Myocyte (in vitro differentiated cells): ENCODE measurements at places on chromosomes 4 and X. TPM values are rescaled to one million over a fixed set of nuclear protein-coding genes. Genes with fewer than 3 reads are reported as not detected.
A peak's percentile ranks its signal among the peaks of the same experiment; 100 is the strongest.

GRCh38 chr4:66357316-66357715 lies 687.0 kb upstream of the EPHA5 start:
- peak; percentile 85 for DNase-seq

GRCh38 chrX:19964017-19964710 lies 26.7 kb downstream of the BCLAF3 start:
- DNase-seq, result no peak

- DNase-seq, result no peak
Observed at GRCh38 chrX:14964500-14964899, 91.3 kb downstream of the MOSPD2 start.

The ARMCX1 gene
- total RNA-seq, result 101 and 135 TPM in 2 replicates

The CRLF2 gene
- not detected in 2 replicates for total RNA-seq

The NUDT10 gene
- total RNA-seq, result 0.42 and 0.62 TPM in 2 replicates

DNA sequence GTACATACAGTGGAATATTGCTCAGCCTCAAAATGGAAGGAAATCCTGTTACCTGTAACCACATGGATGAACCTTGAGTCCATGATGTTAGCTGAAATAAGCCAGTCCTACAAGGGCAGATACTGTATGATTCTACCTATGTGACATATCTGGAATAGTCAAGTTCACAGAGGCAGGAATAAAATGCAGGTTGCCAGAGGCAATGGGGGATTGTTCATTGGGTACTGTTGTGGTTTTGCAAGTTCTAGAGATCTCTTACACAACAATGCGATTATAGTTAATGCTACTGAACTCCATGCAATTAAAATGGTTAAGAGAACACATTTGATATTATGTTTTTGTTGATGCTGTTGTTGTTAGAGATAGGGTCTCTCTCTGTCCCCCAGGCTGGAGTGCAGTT lies 74.6 kb downstream of the SHROOM2 start:
- DNase-seq, result no peak

DNA sequence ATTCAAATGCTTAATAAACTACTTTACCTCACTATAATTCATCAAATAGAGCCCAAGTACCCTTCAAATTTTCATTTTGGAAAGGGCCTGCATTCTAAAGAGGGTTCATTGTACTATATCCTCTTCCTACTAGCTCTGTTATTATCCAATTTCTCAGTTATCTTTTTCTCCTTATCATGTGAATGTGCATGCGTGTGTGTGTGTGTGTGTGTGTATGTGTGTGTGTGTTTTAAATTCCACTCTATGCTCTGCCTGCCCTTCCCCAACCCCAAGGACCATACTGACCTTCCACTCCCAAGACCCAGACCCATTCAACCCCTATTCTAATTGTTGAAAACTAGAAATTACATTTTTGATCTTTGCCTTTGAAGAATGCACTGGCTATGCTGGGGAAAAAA lies 33.3 kb downstream of the CASK start:
- no peak for DNase-seq

- DNase-seq, result no peak
Observed at GRCh38 chr4:137668885-137669545, 136.7 kb upstream of the PCDH18 start.

DNA sequence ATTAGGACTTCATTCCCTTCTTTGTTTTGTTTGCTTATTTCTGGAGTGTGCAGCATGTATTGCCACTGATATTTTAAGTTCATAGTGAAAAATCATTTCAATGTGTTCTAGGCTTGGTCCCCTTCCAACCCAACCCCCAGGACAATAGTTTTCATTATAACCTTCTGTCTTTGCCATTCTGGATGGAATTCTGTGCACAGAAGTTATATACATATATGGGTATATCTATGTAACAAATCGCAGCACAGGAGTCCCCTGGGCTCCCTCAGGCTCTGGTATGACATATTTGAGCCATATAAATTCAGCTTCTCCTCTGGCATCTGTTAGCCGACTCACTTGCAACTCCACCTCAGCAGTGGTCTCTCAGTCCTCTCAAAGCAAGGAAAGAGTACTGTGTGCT lies at the start of gene TNMD:
TSS of gene TNMD (plus strand) at position 326 of the 400 bp plus-strand sequence. CDS start 83 bp downstream, outside the sequence.
- no peak for DNase-seq

The CCNA2 gene
- total RNA-seq, result 1.3 and 1.8 TPM in 2 replicates

DNA sequence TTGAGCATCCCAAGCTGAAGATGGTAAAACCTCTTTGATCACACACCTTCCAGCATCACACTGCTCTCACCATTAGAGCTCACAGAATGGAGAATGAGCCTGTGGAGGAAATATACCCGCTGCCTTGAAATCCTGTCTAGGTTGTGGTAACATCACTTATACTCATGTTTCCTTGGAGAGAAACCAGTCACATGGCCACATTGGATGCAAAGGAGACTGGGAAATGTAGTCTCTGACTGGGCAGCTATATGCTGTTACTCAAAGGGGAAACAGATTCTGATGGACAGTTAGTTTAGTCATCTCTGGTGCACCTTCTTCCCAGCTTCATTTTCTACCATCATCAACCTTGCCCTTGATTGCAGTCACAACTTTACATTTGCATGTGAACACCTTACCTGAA lies 286.3 kb downstream of the ANKRD50 start:
- no peak for DNase-seq

DNA sequence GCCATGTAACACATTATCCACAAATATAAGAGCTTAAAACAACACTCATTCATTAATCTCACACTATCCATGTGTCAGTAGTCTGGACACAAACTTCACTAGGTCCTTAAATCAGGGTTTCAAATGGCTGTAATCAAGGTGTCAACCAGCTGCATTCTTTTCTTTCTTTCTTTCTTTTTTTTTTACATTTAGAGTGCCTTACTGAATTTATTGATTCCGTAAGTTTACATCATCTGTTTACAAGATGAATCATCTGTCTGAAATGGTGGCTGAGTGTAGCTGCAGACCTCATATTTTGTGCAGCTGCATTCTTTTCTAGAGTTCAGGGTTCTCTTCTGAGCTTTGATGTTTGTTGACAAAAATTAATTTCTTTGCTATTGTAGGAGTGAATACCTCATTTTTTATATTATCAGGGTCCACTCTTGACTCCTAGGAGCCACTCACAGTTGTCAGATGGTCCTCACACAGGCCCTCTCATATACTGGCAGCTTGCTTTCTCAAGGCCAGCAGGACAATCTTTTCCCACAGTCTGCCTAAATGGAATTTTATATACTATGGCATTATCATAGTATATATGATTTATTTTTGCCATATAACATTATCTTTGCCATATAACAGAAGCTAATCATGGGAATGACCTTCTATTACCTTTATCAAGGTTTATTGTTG lies 37.8 kb downstream of the SPOCK3 start:
- no peak for DNase-seq

GRCh38 chrX:100648458-100649417 lies 4.7 kb downstream of the SRPX2 start:
- DNase-seq, result peak; percentile 76

- DNase-seq, result no peak
Observed at GRCh38 chr4:139129206-139129605, 47.8 kb downstream of the ELF2 start.

GRCh38 chrX:103556963-103557612 lies 28.2 kb upstream of the TCEAL4 start:
- DNase-seq, result peak; percentile 71

DNA sequence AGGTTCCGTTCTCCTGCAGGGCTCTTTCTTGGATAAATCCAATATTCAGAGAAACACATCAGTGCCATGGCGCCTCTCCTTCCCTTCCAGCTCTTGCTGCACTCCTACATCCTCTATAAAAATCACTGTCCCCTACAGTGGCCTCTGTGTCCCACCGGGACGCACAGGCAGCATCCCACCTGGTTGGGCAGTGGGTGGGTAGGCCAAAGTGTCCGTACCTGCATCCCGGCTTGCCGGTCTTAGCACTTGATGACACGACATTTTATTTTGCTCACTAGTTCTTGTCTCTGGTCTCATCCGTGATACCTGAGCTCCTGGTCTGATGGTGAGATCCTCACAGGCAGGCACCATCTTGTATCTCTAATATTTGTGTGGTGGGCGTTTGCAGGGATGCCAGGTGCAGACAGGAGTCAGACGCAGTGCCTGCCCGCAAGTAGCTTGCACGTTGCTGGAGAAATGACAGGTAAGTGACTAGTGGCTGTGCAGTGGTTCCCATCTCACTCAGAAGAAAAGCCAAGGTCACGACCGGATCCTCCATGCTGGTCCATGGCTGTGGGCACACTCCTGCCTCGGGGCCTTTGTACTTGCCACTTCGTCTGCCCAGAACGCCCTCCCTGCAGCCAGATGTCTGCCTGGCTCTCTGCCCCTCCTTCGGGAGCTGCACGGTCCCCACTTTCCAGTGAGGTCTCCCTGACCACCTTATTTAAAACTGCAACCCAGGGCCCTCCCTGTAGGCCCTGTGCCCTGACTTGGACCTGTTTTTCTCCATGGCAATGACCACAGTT lies 109.7 kb downstream of the SORCS2 start:
- DNase-seq, result no peak

- no peak for DNase-seq
Observed at GRCh38 chrX:153884590-153884989, 1.4 kb downstream of the L1CAM start.

DNA sequence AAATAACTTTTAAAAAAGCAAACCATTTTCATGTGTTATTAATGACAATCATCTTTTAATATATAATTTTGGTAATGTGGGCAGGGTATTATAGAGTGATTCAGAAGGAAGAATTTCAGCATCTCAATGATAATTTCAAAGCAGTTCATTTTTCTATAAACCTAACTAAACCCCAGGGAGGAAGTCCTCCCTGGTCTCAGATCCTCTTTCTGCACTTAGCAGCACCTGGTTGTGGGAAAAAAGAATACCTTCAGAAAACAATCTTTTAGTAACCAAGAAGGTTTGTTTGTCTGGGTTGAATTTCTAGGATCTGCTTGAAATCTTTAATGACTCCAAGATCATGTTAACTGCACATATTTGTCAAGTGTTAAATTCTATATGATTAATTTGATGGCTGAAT lies 29.9 kb downstream of the DKK2 start:
- no peak for DNase-seq

DNA sequence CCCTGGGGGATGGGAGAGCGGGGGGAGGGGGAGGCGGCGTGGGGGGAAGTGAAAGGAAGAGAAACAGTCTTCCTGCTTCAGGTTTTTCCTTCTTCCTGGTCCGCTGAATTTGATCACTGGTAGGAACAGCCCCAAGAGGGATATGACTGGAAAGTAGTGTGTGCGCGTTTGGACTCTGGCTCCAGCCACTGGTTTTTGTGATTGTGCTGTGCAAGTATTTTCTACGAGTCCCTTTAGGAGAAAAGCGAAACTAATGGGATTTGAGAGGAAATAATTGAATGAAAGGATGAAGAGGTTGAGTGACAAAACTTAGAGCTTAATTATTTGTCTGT lies 836 bp downstream of the PRRG1 start:
- DNase-seq, result peak; percentile 18

- DNase-seq, result peak; percentile 49
Observed at GRCh38 chrX:103254171-103254824, 657 bp downstream of the TCEAL8 start.

The GAGE2A gene
- not detected in 2 replicates for total RNA-seq

DNA sequence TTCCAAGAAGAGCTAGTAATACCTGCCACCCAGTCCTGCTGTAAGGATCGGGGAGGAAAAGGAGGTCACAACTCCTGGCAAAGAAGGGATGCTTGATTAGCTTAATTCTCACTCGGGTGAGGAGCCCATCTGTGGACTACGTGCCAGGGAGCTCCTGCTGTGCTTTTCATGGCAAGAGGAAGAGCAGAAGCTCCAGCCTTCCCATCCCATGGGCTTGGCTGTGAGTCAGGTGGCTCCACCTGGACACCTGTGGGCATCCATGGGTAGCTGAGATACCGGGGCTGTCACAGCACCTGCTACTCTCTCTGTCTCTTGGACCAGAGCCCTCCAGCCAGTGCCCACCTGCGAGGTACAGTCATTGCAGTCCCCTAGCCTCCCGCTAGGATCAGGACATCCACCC lies 18.0 kb downstream of the CLNK start:
- no peak for DNase-seq

The CXCL11 gene
- total RNA-seq, result not detected in 2 replicates

DNA sequence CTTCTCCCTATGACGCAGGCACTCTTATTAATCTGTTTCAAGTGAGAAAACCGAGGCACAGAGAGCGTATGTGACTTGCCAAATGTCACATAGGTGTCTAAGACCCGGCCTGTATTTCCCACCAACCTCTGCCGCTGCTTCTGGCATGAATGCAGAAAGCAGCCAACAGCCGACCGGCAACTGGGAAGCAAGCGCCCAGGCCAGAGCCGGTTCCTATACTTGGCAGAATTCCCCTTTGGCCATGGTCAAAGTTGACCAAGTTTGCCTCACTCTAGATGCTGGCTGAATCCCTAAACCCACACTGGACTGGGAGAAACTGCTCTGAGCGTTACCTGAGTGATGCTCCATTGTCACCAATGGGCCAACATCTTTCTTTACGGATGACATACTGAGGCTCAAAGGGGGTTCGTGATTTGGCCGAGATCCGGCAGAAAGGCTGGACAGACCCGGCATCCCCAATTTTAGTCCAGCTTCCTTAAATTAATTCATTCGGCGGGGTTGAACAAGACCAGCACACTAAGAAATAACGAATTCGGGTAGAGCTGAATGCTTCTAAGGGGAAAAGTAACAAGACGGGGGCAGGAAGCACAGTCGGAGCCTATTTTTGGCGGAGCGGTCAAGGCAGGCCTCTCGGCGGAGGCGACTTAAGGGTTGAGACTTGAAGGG lies 11.2 kb downstream of the MSX1 start:
- no peak for DNase-seq

GRCh38 chr4:87093443-87094123 lies 126.8 kb downstream of the KLHL8 start:
- DNase-seq, result peak; percentile 68

- DNase-seq, result peak; percentile 66
Observed at GRCh38 chr4:145182222-145182621, 1.8 kb upstream of the OTUD4 start.

DNA sequence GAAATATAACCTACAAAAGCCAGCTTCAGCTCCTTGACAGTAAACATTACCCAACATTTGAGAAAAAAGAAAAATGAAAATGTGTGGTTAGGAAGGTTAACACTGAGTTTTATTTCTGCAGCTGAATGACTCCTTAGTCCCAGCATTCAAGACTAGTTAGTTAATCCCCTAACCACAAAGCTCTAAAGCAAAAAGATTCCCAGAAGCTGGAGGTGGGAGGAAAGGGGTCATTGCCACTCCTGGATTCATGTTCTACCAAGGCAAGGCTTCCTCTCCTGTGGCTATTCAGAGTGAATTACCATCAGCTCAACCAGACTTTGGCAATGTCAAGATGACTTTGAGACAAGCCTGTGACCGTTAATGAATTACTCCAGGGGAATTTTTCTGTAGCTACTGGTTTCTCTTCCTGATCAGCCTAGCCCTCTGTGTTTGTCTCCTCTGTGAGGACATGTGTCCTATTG lies 63.6 kb downstream of the HADH start:
- DNase-seq, result peak; percentile 33

The ZAR1 gene
- total RNA-seq, result not detected in 2 replicates
